ENCODE measurements at places on chromosomes 3 and 15.

DNA sequence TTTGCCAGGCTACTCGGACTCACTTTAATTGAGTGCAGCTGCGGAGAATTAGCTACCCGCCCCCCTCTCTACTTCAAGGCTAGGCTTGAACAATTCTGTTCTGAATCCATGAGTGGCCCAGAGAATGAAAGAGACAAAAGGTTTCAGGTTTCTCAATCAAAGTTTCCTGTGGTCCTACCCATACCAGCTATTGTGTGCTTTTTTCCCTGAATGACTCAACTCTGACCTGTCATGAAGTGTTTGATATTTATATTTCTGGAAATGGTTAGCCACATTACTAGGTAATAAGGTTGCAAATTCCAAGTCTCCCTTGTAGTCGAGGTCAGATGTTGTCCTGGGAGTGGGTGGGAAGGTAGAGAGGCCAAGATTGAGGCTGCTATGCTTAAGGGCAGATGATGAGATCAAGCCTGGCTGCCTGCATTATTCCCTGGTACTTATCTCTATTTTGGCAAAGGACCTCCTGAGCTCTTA is 392.7 kb upstream of the TBL1XR1 start:
- DNase-seq: no peak

GRCh38 chr3:76646921-76647562 is 392.9 kb upstream of the ROBO2 start:
- DNase-seq: no peak

GRCh38 chr3:52857864-52858263 is 23.0 kb upstream of the MUSTN1 start:
- DNase-seq: no peak

- no peak for DNase-seq
Measured at GRCh38 chr3:193774272-193774915, 181.4 kb downstream of the OPA1 start.

DNA sequence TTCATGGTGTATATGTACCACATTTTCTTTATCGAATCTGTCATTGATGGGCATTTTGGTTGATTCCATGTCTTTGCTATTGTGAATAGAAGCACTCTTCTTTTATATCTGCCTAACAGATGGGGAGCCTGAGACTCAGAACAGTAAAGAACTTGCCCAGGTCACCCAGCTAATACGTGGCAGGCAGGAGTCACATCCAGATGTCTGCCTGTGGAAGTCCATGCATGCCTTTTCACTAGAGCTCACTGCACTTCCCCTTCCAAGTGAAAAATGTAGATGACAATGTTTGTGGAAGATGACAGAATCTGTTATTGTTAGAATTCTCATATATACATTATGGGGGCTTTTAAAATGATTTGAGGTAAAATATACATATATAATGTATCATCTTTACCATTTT is 165.0 kb downstream of the PDZRN3 start:
- DNase-seq: no peak

- no peak for DNase-seq
Measured at GRCh38 chr3:80142714-80143113, 374.9 kb upstream of the ROBO1 start.
